ENCODE measurements at places on chromosomes 3 and 15.

- no peak for DNase-seq
Observed at GRCh38 chr3:131151-131888, 65.2 kb upstream of the CHL1 start.

- no peak for DNase-seq
Observed at GRCh38 chr3:138338244-138338643, 8.6 kb upstream of the NME9 start.

GRCh38 chr3:119912220-119912619 is 130.3 kb downstream of the NR1I2 start:
- DNase-seq, result no peak

GRCh38 chr3:140170612-140171011 is 235.6 kb downstream of the CLSTN2 start:
- DNase-seq, result no peak

- DNase-seq, result no peak
Observed at GRCh38 chr3:130509008-130509407, 8.0 kb upstream of the COL6A6 start.

DNA sequence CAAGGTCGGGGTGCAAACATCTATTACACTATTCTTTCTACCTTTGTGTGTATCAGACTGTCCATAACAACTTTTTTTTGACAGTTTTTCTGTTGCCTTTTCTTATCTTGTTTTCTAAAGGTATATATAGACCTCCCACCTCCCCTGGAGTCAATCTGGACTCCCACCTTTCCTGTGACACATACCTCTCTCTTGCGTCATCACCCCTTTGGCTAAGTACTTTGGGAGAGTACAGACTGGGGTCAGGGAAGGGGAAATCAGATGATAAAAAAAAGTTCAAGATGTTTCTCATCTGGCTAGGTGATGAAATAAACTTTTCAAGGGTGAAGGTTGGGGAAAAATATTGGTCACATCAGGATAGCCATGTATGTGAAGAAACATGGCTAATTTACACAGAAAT is 17.2 kb downstream of the TSPAN3 start:
- DNase-seq, result no peak

DNA sequence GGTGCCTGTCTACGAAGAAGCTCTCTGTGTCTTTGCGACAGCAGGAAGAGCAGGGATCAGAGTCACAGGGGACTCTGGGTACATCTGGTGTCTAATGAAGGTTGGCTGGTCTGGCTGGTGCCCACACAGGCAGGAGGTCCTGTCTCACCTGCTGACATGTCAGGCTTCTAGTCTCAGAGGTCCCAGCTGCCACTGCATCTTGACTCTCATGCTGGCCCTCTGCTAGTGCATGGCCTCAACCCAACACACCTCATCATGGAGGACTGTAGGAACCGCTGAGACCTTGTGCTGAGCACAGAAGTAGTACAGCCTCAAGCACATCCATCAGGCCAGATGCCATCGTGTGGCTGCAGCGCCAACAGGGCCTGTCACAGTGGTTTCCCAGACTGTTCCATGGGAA is 206.1 kb upstream of the NR2F2 start:
- DNase-seq, result no peak

DNA sequence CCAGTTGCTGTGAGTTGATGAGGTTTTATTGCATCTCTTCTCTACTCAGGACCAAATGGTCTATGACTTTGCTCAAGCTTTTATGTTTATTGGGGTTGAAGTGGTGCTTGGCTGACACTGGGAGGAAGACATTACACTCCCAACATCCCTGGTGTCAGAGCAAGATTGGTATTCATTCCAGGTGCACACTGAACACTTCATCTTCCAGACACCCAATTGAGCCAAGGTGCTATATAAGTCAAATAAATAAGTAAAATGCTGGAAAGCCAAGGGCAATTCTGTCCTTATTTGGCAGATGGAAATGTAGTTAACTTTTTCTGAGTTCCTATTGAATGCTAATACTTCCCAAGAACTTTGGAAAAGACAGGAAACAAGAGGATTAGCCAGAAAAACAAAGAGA is 53.2 kb upstream of the CDV3 start:
- no peak for DNase-seq

DNA sequence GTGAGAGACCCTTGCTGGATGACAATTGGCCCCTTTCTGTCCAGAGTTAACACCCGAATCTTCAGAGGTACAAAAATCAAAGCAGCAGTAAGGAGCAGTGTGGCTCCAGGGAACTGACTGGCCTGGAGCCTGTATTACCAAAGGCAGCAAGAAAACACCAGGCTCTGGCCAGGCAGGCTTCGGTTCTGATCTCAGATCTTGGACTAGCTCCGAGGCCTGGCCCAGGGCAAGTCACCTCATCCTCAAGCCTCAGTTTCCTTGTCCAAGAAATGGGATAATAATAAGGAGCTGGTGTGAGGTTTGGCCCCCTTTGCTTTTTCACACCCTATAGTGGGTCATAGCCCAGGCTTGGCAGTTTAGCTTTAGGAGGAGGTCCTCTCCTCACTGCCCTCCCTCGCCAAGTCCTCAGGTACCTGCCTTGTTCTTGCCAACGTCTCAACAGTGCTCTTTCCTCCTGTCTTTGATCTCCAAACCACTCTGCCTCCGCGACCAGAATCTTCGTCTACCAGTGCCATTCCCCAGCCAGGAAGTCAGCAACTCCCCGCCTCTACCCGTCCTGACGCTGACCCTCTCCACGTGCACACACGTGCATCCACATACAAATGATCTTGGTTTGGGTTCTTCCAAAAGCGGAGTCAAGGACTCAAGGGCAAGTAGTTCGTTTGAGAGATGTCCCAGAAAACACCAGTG is 82.6 kb upstream of the TLE3 start:
- no peak for DNase-seq

DNA sequence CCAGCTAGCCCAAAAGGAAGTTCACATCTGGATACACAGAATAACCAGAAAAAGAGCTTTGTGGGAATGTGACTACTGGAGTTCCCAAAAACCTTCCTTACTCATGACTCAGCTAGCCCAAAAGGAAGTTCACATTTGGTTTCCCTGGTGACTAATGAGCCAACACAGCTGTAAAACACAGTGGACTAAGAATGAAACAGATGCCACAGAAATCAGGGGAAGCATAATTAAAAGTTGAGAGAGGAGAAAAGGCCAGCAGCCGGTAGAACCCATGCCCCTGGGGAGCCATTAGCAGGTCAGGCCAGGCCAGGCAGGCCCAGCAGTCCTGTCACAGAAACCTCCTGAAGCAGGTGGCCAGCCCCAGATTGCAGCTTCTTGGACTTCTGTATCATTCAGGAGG is 130.3 kb downstream of the GHSR start:
- DNase-seq, result peak; percentile 75

- no peak for DNase-seq
Observed at GRCh38 chr3:122322095-122323075, 2.7 kb upstream of the CSTA start.

GRCh38 chr3:167998253-167998652 is 97.5 kb downstream of the GOLIM4 start:
- no peak for DNase-seq
